Caki2 (cell line): ENCODE measurements at places on chromosomes 1 and 21.

DNA sequence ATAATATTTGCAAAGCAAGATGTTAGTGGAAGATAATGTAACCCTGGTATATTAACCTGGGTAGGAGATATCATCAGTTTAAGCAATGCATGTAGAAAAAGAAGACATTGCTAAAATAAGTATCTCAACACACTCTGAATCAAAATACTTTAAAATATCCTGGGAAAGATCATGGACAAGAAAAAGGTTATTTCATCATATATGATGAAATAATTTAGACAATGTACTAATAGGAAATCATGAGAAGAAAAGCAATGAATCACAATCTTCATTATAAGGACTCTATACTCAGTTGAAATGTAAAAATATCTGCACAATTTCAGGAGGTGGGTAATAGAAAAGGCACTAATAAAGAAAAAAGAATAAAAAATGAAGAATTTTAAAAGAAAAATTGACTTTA, 158.8 kb downstream of the KCNT2 start:
- DNase-seq = no peak

DNA sequence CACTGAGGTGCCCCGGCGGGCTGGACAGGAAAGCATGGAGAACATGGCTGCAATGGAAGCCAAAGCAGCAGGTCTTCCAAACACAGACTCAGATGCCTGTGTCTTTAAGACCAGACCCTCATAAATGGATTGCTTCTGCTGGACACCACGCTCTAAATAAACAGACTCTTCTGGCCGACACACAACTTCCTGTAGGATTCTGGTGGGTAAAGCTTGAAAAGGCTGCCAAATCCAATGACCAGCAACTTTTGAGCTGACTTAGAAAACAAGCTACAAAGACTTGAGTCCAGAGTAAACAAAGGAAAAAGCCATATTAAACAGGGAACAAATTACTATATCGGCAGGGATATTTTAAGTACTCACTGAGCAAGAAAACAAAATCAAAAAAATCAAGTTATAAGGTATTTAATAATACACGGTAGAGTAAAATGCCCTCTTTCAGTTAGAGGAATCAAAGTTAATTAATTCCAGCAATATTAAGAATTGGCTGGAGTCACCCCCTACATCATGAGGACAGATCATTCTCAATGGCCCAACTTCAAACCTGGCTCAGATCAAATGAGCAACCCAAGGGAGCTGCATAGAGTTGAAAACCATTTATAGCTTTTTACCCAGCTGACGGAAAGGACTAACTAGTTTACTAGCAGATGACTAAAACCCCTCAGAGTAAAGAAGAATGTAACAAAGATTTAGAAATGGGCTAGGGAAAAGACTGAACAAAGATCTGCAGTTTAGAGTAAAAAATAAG, 102.4 kb downstream of the TGFBR3 start:
- DNase-seq = no peak

GRCh38 chr1:23111600-23112535, 56.8 kb downstream of the LUZP1 start:
- no peak for DNase-seq

- no peak for DNase-seq
Measured at GRCh38 chr1:55623311-55623710, 408.1 kb upstream of the USP24 start.

GRCh38 chr1:110243574-110243973, 33.5 kb downstream of the KCNC4 start:
- DNase-seq = no peak

DNA sequence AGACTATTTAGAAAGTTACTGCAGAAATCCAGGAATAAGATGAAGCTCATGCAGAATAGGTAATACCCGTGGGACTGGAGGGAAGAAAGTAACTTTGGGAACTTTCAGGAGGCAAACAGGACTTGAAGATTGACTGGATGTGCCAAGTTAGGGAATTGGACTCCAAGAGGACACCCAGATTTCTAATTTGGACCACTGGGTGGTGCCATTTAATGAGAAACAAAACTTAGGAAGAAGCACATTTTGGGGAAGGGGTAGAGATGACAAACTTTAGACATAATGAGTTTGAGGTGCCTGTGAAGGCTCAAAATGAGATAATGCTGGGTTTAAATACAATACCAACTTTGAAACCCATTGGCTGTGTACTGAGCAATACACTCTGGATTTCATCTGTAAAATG, 3.3 kb upstream of the B4GALT3 start:
- no peak for DNase-seq

DNA sequence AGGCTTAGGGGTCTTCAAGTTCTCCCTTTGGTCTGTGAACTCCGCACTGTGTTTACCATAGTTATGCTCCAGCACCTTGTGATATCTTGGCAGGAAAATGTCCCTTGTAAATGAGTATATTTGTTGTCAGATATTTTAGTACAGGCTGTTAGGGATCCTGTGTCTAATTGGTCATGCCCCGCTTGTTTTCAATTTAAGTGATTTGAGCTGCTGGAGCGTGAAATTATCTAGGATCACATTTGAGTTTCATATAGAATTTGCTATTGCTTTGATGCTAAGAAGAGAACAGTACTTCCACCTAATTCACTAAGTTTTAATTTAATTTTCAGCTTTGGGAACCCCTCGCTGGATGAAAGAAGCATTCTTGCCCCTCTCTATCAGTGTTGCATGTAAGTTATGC, 15.4 kb upstream of the TOR3A start:
- no peak for DNase-seq

DNA sequence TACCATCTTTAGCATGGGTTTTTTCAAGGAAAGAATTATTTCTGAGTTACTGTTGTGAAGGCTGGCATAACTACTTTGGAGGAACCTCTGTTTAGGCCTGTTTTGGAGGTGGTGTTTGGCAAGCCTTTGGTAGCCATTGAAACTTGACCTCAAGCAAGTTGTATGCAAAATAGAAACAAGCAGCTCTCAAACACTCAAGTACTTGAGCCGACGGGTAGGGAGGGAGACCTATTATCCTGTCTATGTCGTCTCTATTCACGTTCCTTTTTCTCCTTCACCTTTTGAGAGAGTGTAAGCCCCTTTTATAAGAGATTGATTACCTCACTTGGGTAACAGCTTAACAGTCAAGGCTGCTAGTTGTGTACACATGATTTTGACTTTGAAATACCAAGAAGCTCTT, 878.3 kb upstream of the CXADR start:
- DNase-seq = no peak

DNA sequence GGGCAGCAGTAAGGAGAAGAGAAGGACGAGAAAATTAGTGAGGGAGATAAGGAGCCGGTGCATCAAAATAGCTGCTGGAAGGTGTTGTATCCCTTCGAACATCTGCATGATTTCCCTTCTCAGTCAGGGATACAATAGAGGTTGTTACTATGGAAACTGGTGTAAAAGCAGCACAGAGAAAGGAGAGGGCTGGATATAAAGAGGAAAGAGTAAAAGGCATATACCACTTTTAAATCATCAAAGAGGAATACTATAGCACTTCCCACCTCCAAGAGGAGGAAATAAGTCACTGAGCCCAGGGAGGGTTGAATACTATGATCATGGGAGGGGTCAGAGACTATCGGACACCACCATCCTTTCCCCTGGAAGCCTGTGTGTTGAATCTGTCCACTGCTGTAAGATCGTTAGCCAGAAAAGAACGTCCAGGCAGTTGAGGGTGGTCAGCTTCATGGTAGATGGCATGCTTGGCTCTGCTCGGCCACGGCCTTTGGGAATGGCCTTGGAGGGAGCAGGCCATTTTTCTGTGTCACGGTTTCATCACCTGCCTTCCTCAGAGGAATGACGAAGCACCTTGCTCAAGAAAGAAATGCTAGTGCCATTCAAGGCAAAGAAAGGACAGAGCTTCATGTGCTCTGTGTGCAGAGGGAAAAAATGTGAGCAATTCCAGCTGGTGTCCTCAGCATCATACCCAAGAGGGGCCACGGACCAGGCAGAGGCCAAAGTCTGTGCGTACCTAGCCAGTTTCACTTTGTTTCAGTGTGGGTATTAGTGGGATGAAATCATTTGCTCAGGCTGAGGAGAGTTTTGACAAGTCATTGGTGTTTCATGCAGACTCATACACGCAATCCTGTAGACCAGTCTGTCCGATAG, 64.2 kb downstream of the IRF2BP2 start:
- DNase-seq = no peak

GRCh38 chr1:246221485-246222255, 285.4 kb downstream of the SMYD3 start:
- DNase-seq = no peak

DNA sequence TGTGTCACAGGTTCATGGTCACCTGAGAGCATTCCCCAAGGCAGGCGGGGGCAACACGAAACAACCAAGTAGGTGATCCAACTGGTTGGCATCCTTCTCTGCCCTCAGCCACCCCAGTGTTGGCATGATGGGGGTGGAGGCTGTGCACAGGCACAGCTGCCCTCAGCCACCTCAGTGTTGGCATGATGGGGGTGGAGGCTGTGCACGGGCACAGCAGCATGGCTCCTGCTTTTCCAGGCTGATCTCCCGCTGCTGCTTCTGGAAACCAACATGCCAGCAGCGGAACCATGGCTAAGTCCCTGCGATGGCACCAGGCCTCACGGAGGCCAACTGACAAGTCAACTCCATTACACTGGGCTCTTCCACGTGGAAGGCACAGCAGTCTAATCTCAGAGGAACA, 447.8 kb downstream of the PTPRU start:
- no peak for DNase-seq

DNA sequence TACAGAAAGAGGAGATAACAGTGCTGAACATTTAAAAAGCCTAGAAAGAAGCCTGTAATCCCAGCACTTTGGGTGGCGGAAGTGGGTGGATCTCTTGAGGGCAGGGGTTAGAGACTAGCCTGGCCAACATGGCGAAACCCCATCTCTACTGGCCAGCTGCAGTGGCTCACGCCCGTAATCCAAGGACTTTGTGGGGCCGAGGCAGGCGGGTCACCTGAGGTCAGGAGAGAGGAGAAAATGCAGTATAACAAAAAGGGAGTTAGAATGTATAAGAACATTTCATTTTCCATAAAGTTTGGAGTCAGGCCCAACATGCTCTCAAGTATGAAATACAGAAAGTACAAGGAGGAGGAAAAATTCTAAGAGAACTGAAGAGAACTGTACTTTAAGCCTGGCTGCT, 134.5 kb downstream of the SMYD3 start:
- no peak for DNase-seq

DNA sequence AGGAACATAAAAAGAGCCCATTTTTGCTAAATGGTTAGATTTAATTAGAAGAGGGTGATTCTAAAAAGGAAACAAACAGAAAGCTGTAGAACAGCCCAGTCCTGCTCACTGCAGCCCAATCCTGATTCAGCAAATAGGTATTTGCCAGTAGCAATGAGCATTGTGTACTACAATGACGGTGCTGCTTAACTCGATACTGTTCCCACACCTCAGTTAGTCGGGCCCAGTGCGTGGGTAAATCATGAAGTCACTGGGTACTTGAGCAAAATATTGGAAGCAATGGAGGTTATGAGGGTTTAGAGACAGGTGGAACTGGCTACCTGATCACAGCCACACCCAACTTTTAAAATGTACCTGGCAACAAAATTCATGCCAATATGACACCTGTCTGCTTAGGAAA, 101.5 kb upstream of the ADGRL2 start:
- no peak for DNase-seq
